ENCODE measurements at places on chromosomes 5 and 9. TPM values are rescaled to one million over a fixed set of nuclear protein-coding genes. Genes with fewer than 3 reads are reported as not detected.

Gene ABCA2
- total RNA-seq, result 19.1 TPM

DNA sequence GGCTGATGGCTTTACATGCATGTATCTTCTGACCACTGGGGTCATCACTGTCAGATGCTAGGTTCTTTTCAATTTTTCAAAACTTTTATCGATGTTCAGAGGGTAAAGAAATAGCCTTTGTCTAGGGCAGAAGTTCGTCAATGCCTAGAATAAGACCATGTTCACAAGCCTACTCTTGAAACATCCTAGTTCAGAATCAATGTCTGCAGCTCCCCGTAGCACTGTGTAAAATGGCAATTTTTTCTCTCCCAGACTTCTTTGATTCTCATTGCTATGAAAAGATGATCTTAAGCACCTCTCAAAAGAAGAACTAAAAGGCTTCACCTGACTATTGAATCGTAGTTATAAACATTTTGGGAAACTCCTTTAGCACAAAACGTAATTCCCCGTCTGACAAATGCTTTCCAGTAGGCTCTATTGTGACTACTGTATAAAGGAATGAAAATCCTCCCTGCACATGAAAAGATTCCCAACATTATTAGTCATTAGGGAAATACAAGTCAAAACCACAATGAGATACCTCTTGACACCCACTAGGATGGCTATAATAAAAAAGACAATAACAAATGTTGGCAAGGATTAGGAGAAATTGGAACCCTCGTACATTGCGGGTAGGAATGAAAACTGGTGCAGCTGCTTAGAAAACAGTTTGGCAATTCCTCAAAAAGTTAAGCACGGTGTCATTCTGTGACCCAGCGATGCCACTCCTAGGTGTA is 263.5 kb downstream of the ARHGAP26 start:
- H3K36me3 ChIP-seq, result peaks cover 14% of the 10 kb centered on the region
- no peak for DNase-seq
- no peak overlapping the region for H3K4me3 ChIP-seq
- no peaks in the 10 kb centered on the region for H3K27me3 ChIP-seq

GRCh38 chr5:50800410-50800809 is 134.0 kb downstream of the PARP8 start:
- H3K4me1 ChIP-seq, result no peaks in the 10 kb centered on the region
- H3K36me3 ChIP-seq, result peaks cover 23% of the 10 kb centered on the region
- H3K27me3 ChIP-seq, result no peaks in the 10 kb centered on the region
- no peak for DNase-seq
- no peak overlapping the region for H3K4me3 ChIP-seq

- H3K36me3 ChIP-seq, result no peaks in the 10 kb centered on the region
- no peaks in the 10 kb centered on the region for H3K27me3 ChIP-seq
- H3K27ac ChIP-seq, result no peak overlapping the region
- H3K4me1 ChIP-seq, result no peaks in the 10 kb centered on the region
- no peak overlapping the region for H3K4me3 ChIP-seq
Measured at GRCh38 chr5:120314191-120314590, 149.9 kb upstream of the PRR16 start.

- no peak overlapping the region for H3K27ac ChIP-seq
- no peak overlapping the region for H3K4me3 ChIP-seq
- DNase-seq, result no peak
- peaks cover 24% of the 10 kb centered on the region for H3K36me3 ChIP-seq
- H3K27me3 ChIP-seq, result no peaks in the 10 kb centered on the region
- H3K4me1 ChIP-seq, result peaks cover 19% of the 10 kb centered on the region
Measured at GRCh38 chr5:111737716-111738115, 19.3 kb downstream of the NREP start.

Gene ISL1
- total RNA-seq, result not detected

GRCh38 chr9:128007566-128008138 is 26.9 kb upstream of the EEIG1 start:
- H3K27me3 ChIP-seq, result no peaks in the 10 kb centered on the region
- no peak overlapping the region for H3K27ac ChIP-seq
- H3K4me3 ChIP-seq, result no peak overlapping the region
- no peaks in the 10 kb centered on the region for H3K36me3 ChIP-seq
- H3K4me1 ChIP-seq, result peaks cover 18% of the 10 kb centered on the region

Gene SLC6A18
- not detected for total RNA-seq

Gene MTRR
- total RNA-seq, result 33.8 TPM

Gene PCDHGA5
- total RNA-seq, result 6.4 TPM

GRCh38 chr5:173094012-173094661 is 38.0 kb downstream of the CREBRF start:
- no peaks in the 10 kb centered on the region for H3K27me3 ChIP-seq
- H3K4me1 ChIP-seq, result peaks cover 27% of the 10 kb centered on the region
- H3K4me3 ChIP-seq, result no peak overlapping the region
- peaks cover 31% of the 10 kb centered on the region for H3K36me3 ChIP-seq

GRCh38 chr9:129848712-129849441 is 13.6 kb downstream of the USP20 start:
- no peak overlapping the region for H3K4me3 ChIP-seq
- H3K27me3 ChIP-seq, result no peaks in the 10 kb centered on the region
- DNase-seq, result no peak

DNA sequence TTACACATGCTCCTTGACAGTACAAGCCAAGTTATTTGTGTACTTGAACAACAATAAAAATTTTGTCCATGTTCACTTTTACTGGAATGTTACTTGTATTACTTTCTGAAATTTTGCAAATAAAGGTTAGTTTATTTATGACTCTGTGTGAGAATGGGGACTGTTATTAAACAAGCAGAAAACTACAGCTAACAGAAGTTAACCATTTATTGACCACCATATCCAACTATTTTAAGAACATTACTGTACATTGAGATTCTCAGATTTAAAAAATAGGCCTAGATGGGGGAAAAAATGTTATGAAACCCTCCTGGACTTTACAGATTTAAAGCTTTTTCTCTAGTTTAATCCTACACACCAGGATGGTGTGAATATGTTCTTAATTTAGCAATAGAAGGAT is 1.8 kb downstream of the SLC25A51 start:
- H3K4me1 ChIP-seq, result peaks cover 18% of the 10 kb centered on the region
- H3K4me3 ChIP-seq, result no peak overlapping the region
- no peak for DNase-seq
- no peak overlapping the region for H3K27ac ChIP-seq

Gene NLN
- total RNA-seq, result 14.7 TPM

DNA sequence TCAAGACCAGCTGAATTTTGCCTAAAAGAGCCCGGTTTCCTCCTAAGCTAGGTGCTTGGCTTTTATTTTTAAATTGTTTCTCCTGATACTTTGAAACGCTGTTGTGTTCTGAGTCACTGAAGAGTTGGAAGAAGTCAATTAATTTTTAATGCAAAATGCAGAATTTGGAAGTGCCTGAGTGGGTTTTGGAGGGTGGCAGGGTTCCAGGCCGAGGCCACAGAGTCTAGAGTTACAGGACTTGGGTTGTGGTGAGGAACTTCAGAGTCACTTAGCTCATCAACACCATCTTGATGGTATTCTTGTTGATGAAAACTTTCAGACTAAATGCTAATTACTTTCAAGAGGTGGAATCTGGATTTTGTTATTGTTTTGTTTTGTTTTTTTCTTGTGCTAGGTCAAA is 130.6 kb downstream of the PDZD2 start:
- H3K27me3 ChIP-seq, result no peaks in the 10 kb centered on the region
- no peak for DNase-seq
- no peaks in the 10 kb centered on the region for H3K36me3 ChIP-seq

DNA sequence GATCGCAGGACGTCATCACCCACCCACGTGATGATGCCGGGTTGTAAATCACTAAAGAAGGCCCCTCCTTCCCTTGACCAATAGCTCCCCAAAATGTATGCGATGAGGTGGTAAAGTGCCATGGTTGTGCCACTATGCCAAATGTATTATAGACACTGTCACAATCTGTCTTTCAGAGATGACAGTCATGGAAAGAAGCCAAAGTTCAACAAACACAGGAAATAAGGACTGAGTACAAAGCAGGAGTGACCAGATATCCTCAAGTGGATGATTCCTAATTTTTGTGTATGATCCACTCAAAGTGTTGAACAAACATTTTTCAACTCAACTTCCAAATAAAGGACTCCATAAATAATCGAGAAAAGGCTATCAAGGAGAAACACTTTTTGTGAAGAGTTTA is 12.5 kb downstream of the GLIS3 start:
- no peak overlapping the region for H3K27ac ChIP-seq
- H3K4me3 ChIP-seq, result no peak overlapping the region
- H3K4me1 ChIP-seq, result no peaks in the 10 kb centered on the region
- H3K27me3 ChIP-seq, result no peaks in the 10 kb centered on the region

DNA sequence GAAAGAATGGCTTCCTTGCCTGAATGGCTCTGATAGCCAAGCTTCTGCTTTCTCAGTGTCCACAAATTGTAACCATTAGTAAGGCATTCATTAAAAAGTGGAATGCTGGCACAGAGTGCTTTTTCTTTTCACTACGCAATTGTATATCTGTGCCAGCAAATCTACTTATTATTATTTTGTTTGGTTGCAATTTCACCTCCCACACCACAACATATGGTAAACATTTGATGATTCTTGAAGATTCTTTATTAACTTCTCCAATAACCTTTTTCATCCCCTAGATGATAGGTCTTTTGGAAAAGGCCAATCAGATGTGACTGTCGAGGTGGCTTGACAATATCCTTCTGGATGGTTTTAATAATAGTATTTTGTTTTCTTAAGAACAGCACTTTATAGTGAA is 234.1 kb downstream of the TMEM38B start:
- H3K4me1 ChIP-seq, result peaks cover 4% of the 10 kb centered on the region
- H3K27ac ChIP-seq, result no peak overlapping the region
- no peak for DNase-seq
- H3K27me3 ChIP-seq, result no peaks in the 10 kb centered on the region
- H3K36me3 ChIP-seq, result no peaks in the 10 kb centered on the region
- H3K4me3 ChIP-seq, result no peak overlapping the region

DNA sequence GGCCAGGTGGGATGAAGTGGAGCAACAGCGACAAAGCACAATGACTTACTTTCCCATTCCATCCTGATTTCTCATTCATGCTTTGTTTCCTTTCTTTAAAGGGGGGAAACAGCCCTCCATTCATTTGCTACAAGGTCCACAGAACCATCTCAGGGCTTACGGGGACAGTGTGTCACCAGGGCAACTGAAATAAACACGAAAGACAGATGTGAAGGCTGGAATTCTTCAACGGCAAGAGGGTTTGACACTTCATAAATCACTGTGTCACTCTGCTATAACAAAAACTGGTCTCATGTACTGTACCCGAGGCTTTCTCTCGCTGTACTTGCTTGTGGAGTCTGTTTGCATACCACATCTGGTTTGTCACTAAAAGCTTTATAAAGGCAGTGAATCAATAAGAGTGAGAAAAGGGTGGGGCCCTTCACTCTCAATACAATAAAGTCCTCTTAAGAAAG is 150.8 kb downstream of the EFNA5 start:
- no peak for DNase-seq
- no peaks in the 10 kb centered on the region for H3K36me3 ChIP-seq
- H3K4me1 ChIP-seq, result no peaks in the 10 kb centered on the region
- H3K4me3 ChIP-seq, result no peak overlapping the region
- no peaks in the 10 kb centered on the region for H3K27me3 ChIP-seq

- H3K36me3 ChIP-seq, result no peaks in the 10 kb centered on the region
- H3K4me3 ChIP-seq, result no peak overlapping the region
- no peaks in the 10 kb centered on the region for H3K4me1 ChIP-seq
- no peaks in the 10 kb centered on the region for H3K27me3 ChIP-seq
- no peak overlapping the region for H3K27ac ChIP-seq
- DNase-seq, result no peak
Measured at GRCh38 chr9:28915202-28915930, 1342.1 kb upstream of the C9orf72 start.

GRCh38 chr5:5678909-5679308 is 256.4 kb downstream of the ICE1 start:
- H3K4me3 ChIP-seq, result no peak overlapping the region
- no peaks in the 10 kb centered on the region for H3K27me3 ChIP-seq
- no peaks in the 10 kb centered on the region for H3K36me3 ChIP-seq
- peak overlapping the region; percentile 60 for H3K27ac ChIP-seq
- H3K4me1 ChIP-seq, result no peaks in the 10 kb centered on the region

DNA sequence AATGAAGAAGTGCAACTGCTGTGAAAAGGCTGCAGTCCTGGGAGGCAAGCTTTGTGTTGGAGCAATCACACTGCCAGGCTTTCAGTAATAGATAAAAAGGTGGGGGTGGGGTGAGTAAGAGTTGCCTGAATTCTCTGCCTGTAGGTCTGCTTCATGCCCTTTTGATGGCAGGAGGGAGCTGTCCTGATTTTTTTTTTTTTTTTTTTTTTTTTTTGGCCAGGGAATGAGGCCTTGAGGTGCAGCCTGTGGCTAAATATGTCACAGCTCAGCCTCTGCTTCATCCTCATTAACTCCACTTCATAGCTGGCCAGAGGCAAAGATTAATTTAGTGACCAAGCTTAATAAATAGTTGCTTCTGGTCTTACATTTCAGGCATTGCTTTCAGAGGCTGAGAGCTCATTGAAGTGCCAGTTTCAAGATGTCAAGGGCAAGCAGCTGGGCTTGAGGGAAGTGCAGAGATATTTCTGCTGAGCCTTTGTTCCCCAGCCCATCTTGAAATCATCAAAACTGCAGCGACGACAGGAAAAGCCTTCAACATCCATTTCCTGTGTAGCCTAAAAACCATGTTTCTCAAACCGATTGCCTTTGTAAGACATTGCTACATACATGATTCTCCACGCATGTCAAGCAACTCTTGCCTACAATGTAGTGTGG is 134.7 kb downstream of the MACIR start:
- peaks cover 4% of the 10 kb centered on the region for H3K4me1 ChIP-seq
- no peak overlapping the region for H3K4me3 ChIP-seq
- no peaks in the 10 kb centered on the region for H3K27me3 ChIP-seq
- peak overlapping the region; percentile 73 for H3K27ac ChIP-seq
- no peaks in the 10 kb centered on the region for H3K36me3 ChIP-seq

Gene ADAMTS6
- 4.0 TPM for total RNA-seq

DNA sequence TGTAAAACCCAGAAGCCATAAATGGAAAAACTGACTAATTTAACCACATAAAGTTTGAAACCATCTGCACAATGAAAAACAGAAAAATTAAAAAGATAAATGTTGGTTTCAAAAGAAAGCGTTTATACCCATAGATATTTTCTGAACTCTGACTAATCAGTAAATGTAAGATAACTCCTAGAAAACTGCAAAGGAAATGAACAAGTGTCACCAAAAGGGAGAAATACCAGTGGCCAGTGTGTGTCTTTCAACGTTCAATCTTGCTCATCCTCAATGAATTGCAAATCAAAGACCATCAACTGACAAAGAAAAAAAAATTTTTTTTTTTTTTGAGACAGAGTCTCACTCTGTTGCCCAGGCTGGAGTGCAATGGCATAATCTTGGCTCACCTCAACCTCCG is 180.1 kb downstream of the SYK start:
- DNase-seq, result no peak
- H3K27ac ChIP-seq, result no peak overlapping the region
- H3K36me3 ChIP-seq, result no peaks in the 10 kb centered on the region
- H3K4me1 ChIP-seq, result no peaks in the 10 kb centered on the region
- no peaks in the 10 kb centered on the region for H3K27me3 ChIP-seq
- no peak overlapping the region for H3K4me3 ChIP-seq

DNA sequence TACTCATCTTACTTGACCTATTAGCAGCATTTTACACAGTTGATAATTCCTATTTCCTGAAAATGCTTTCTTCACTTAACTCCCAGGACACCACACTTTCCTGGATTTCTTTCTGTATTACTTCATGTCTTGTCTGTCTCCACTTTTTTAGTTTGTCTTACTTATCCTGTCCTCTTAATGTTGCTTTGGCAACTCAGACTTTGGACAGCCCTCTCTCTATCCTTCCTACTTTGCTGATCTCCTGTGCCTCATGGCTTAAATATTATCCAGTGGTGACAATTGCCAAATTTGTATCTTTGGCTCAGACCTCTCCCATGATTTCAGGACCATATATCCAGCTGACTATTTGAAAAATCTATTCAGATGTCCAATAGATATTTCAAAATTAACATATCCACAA is 39.8 kb upstream of the NUDT12 start:
- H3K27ac ChIP-seq, result no peak overlapping the region
- H3K4me1 ChIP-seq, result no peaks in the 10 kb centered on the region
- H3K4me3 ChIP-seq, result no peak overlapping the region
- H3K27me3 ChIP-seq, result no peaks in the 10 kb centered on the region
- H3K36me3 ChIP-seq, result no peaks in the 10 kb centered on the region
- no peak for DNase-seq

Gene FGD3
- 1.2 TPM for total RNA-seq

Gene CCNG1
- total RNA-seq, result 77.0 TPM

All from heart left ventricle (tissue), 16 donors.